ENCODE measurements at places on chromosomes 12 and 14. TPM values are rescaled to one million over a fixed set of nuclear protein-coding genes. Genes with fewer than 3 reads are reported as not detected.

- DNase-seq: no peak
- H3K27ac ChIP-seq: no peak overlapping the region
- no peaks in the 10 kb centered on the region for H3K4me1 ChIP-seq
- H3K4me3 ChIP-seq: no peak overlapping the region
These were observed 8.0 kb downstream of the ANKS1B start for GRCh38 chr12:99976762-99977161.

- H3K27ac ChIP-seq: no peak overlapping the region
- H3K36me3 ChIP-seq: no peaks in the 10 kb centered on the region
- H3K4me1 ChIP-seq: peaks cover 2% of the 10 kb centered on the region
These were observed 21.7 kb upstream of the MIA2 start for GRCh38 chr14:39212034-39212433.

GRCh38 chr12:66774929-66775328 is 96.1 kb upstream of the GRIP1 start:
- peaks cover 10% of the 10 kb centered on the region for H3K4me1 ChIP-seq
- no peaks in the 10 kb centered on the region for H3K27me3 ChIP-seq
- peaks cover 3% of the 10 kb centered on the region for H3K36me3 ChIP-seq
- DNase-seq: no peak
- H3K27ac ChIP-seq: no peak overlapping the region
- no peak overlapping the region for H3K4me3 ChIP-seq

- H3K36me3 ChIP-seq: peaks cover 31% of the 10 kb centered on the region
- no peak overlapping the region for H3K27ac ChIP-seq
- no peak overlapping the region for H3K4me3 ChIP-seq
- DNase-seq: no peak
- no peaks in the 10 kb centered on the region for H3K4me1 ChIP-seq
These were observed 24.8 kb downstream of the CHD8 start for GRCh38 chr14:21431126-21431525.

DNA sequence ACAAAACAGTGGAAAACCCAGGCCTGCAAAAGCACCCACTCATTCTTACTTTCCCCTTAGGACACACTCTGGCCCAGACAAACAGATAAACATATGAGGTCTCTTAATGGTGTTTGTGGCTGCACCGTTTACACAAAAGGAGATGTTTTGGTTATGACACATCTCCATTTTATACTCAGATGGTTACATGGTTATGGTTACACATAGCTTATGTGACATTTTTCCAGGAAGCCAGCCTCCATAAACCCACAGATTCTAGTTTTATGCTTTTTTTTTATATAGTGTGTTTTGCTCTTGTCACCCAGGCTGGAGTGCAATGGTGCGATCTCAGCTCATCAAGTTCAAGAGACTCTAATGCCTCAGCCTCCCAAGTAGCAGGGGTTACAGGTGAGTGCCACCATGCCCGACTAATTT is 3.5 kb upstream of the KLRD1 start:
- H3K36me3 ChIP-seq: no peaks in the 10 kb centered on the region
- H3K4me1 ChIP-seq: no peaks in the 10 kb centered on the region
- no peak overlapping the region for H3K4me3 ChIP-seq
- DNase-seq: no peak
- H3K27ac ChIP-seq: no peak overlapping the region

Gene BBS10
- total RNA-seq: 14.8 TPM

- H3K36me3 ChIP-seq: peaks cover 13% of the 10 kb centered on the region
- H3K4me3 ChIP-seq: peak within 1 kb of the TSS; percentile 89
- no peaks in the 10 kb centered on the region for H3K27me3 ChIP-seq
These were observed at the start of gene DGLUCY for GRCh38 chr14:91113829-91114078. Gene DGLUCY (plus strand): TSS chr14:91114073. CDS start chr14:91160295, 46,222 bp downstream.

DNA sequence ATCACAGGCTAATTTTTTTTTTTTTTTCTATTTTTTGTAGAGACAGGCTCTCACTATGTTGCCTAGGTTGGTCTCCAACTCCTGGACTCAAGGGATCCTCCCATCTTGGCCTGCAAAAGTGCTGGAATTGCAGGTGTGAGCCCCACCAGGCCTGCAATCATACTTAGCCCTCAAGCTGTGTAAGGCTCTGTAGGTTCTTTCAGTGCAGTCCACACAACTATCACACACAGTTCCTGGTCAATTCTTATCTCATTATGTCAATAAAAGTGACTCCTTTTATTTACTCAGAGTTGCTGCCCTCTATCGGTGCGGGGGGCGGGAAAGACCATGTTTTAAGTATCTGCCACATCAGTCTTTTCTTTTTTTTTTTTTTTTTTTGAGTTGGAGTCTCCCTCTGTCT is 29.0 kb downstream of the SLC2A3 start:
- H3K4me1 ChIP-seq: peaks cover 8% of the 10 kb centered on the region
- DNase-seq: no peak
- H3K27me3 ChIP-seq: no peaks in the 10 kb centered on the region
- no peak overlapping the region for H3K4me3 ChIP-seq
- H3K27ac ChIP-seq: peak overlapping the region; percentile 44
- no peaks in the 10 kb centered on the region for H3K36me3 ChIP-seq

Gene CIPC
- total RNA-seq: 34.0 TPM

DNA sequence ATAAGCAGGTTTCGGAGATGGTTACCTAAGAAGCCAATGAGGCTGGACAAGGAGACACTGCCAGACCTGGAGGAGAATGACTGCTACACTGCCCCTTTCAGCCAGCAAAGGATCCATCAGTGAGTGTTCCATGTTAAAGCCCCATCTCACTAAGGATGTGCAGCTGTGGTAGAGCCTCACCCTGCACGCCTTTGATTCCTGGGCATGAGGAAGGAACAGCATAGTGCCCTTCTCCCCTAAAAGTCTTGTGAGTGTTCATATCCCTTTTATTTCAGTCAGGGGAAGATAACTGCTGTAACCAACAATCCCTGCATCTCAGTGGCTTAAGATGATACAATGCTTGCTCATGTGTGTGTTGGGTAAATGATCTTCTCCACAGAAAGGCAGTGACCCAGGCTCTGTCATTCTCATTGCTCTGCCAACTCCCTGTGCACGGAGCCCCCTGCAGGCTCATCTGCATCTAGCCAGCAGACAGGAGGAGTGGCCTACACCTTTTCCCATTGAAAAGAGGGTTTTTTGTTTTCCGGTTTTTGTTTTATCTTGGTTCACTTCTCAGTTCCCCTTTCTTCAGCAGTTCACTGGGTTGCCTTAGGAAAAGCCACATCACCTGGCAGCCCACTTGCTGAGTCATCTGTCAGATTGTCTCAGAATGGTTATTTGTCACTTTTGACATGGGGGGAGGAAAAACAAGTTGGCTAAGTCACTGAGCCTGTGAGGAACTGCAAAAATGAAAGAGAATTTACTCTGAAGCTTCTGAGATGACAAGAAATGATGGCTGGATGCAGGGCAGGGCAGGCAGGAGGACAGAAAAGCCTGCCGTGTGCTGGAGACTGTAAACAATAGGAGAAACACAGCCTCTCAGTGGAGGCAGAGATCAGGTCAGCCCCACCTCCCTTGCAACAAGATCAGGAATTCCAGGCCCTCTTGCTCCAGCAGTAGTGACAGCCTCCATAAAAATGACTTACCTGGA is 193.3 kb downstream of the ANO4 start:
- peaks cover 23% of the 10 kb centered on the region for H3K4me1 ChIP-seq
- peaks cover 3% of the 10 kb centered on the region for H3K36me3 ChIP-seq
- no peak for DNase-seq
- H3K4me3 ChIP-seq: peak overlapping the region; percentile 27
- H3K27me3 ChIP-seq: peaks cover 4% of the 10 kb centered on the region

- no peaks in the 10 kb centered on the region for H3K36me3 ChIP-seq
- no peak for DNase-seq
- peaks cover 4% of the 10 kb centered on the region for H3K4me1 ChIP-seq
- no peak overlapping the region for H3K4me3 ChIP-seq
These were observed 48.7 kb downstream of the ESR2 start for GRCh38 chr14:64245491-64245890.

Gene GRIP1
- 18.5 TPM for total RNA-seq

DNA sequence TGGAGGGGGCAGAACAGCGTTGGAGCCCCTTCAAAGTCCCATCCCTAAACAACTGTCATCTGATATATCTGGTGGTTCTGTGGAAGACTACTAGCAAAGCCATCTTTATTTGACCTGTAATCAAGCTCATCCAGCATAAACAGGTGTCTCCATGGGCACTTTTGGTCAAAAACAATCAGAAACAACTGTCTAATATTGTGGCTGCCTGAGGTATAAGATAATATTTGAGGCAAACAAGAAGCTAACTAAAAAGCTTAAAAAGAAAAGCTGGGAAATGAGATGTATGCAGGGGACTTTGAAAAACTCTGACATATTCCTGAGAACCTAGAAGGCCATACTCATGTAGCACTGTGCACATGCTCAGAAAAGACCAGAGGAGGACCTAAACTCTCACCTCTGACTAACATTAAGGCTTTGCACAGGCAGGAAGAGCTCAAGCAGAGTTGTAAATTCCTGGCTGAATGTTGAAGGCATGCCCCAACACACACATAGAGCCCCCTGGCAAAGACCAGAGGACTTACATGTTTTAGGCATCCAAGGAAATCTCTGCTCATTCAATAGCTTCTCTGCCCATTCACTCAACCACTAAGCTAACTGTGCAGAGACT is 27.2 kb upstream of the AP4S1 start:
- no peaks in the 10 kb centered on the region for H3K27me3 ChIP-seq
- no peak for DNase-seq
- no peak overlapping the region for H3K4me3 ChIP-seq
- no peak overlapping the region for H3K27ac ChIP-seq

DNA sequence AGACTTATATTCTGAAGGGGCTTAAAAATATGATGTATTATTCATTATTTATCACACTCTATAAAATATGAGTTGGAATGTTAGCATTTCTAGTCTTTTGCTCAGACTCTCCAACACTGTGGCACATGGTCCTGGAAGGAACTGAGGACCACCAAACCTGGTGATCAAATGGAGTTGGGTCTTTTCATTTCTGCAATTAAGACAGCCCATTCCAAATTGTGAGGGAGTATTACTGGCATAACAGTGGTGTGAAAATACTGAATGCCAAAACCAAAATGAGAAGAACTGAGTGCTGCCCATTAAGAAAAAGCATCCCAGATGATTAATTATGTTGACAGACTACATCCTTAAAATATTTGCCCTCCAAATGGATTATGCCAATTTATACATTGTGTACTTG is 90.8 kb downstream of the NPAS3 start:
- no peak overlapping the region for H3K27ac ChIP-seq
- H3K4me3 ChIP-seq: no peak overlapping the region
- no peaks in the 10 kb centered on the region for H3K27me3 ChIP-seq
- DNase-seq: no peak

Gene IAPP
- 10.0 TPM for total RNA-seq

Gene EFCAB11
- 13.7 TPM for total RNA-seq

Gene ALX1
- 7.0 TPM for total RNA-seq

Gene P2RX2
- 2.8 TPM for total RNA-seq

GRCh38 chr14:103165323-103165722 is 42.1 kb downstream of the TNFAIP2 start:
- H3K4me3 ChIP-seq: no peak overlapping the region
- peaks cover 3% of the 10 kb centered on the region for H3K36me3 ChIP-seq
- peaks cover 5% of the 10 kb centered on the region for H3K4me1 ChIP-seq
- no peak overlapping the region for H3K27ac ChIP-seq
- peaks cover 3% of the 10 kb centered on the region for H3K27me3 ChIP-seq

DNA sequence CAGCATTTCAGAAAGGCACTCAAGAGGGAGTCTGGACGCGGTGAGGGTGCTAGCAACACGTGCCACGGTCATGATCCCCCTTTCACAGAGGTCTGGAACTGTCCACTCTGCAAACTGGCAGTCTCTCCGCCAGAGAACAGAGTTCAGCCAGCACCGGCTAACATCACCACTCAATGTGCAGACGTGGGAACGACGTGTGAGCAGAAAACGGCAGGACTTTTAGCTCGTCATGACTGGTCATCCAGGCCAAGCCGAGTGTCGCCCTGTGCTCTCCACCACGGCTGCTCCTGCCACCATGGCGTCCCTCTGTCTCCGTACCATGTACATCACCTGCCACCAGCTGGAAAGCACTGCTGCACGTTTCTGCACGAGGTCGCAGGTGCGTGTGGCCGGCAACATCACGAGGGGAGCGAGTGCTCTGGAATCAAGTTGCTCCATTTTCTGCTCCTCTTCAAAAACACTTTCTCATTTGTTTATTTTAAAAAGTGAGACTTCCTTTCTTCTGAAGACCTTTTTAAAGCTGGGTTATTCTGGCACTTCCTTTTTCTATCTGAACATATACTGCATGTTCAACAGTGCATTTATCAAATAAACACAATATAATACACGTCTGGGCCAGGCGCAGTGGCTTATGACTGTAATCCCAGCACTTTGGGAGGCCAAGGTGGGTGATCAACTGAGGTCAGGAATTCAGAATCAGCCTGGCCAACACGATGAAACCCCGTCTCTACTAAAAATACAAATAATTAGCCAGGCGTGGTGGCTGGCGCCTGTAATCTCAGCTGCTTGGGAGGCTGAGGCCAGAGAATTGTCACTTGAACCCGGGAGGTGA is 28.0 kb downstream of the SLC15A4 start:
- H3K4me3 ChIP-seq: no peak overlapping the region
- peaks cover 35% of the 10 kb centered on the region for H3K36me3 ChIP-seq

Gene PTPRO
- 7.8 TPM for total RNA-seq

DNA sequence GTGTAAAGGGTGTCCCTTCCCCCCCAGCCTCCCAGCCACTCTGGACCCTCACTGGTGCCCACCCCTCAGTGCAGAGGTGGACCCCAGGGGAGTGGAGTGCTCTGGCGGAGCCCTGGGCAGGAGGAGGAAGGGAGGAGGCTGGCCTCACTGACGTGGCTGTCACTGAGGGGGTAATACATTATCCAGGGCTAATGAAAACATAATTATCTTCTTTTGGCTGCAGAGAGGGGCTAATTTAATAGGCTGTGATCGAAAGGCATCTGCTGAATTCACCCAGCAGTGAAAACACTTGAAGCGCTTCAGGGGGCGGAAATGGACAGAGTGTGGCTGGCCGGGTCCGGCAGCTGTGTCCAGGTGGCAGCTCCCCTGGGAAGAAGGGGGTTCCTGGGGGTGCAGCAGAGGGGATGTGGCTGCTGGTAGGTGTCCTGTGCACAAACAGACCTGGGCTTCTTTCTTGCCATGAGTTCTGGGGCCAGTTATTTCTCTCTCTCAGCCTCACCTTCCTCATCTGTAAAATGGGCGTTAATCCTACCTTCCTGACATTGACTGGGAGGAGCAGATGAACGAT is 3.7 kb upstream of the NOS1 start:
- no peaks in the 10 kb centered on the region for H3K36me3 ChIP-seq
- H3K27ac ChIP-seq: no peak overlapping the region
- H3K4me3 ChIP-seq: no peak overlapping the region
- DNase-seq: no peak
- H3K4me1 ChIP-seq: no peaks in the 10 kb centered on the region

Gene SDSL
- total RNA-seq: 4.5 TPM
